Cardiac fibroblast (primary cell): ENCODE measurements at places on chromosomes 2 and 18.

DNA sequence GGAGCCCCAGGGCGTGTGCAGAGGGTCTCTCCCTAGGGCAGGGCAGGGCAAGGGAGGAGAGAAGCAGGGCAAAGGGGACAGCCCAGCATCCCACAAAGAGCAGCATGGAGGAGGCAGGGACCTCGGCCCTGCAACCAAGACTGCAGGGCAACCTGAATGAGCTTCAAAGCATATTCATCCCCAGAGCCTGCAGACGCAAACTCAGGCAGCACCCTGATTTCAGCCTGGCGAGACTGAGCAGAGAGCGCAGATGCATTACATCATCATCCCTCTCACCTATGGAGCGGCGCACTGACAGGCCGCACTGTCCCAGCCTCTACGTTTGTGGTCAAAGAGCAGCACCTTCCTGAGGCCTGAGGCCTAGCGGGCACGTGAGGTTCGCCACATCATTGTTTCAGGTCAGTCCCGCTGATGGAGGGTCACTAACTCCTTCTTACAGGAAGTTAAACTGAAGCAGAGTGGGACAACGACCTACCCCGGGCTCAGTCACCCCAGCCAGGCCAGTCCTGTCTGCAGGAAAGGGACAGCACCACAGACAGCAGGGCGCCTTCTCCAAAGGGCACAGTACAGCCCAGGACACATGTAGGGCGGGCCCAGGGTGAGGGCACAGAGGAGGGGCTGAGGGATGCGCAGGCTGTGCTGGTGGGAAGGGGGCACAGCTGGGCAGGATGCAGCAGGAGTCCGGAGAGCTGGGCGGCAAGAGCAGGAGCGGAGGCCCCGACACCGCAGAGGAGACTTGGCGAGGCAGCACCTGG lies 67.2 kb upstream of the RAB6C start:
- no peak for DNase-seq

DNA sequence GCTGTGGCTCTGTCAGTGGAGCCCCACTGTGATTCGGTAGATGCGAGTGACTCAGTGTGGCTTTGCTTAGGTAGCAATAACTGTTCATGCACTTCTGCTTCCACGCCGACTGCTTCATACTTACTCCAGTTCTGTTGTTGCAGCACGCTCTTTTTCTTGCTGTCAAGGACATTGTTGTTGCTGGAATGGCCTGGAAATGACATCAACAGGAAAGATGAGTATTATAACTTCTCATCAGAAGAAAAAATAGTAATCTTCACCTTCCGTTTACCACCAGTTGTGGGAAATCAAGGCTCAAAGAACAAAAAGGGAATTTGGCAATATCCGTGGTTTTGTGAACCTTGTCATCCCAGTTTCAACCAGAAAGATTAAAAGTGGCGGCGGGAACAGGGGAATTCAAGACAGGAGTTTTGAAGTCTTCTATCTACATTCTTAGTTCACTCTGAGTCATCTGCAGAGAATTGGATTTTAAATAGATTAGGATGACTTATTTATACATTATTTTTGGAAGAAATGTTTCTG lies 8.3 kb downstream of the TM4SF20 start:
- peak; percentile 98 for DNase-seq

GRCh38 chr2:10934979-10935350 lies 23.2 kb downstream of the KCNF1 start:
- DNase-seq: no peak

GRCh38 chr2:53403792-53404413 lies 363.7 kb upstream of the CHAC2 start:
- peak; percentile 11 for DNase-seq

DNA sequence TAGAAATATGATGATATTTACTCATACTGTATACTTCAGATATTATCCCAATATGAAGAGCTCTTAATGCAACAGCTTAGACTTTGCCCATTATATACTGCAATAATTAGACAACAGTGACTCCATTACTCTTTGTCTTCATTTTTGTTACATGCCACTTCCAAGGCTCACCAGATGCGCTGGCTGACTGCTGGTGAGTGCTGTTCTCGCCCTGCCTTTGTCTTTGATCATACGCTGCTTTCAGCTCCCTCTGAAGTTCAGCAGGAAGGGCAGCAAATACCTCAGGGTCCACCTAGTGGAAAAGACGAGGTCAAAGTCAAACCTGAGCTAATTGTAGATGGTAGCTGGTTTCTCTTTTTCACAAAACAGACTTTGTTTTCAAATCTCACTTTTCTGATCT lies 66.3 kb downstream of the EIF5B start:
- peak; percentile 18 for DNase-seq
